ENCODE measurements at places on chromosomes 3 and 15.

DNA sequence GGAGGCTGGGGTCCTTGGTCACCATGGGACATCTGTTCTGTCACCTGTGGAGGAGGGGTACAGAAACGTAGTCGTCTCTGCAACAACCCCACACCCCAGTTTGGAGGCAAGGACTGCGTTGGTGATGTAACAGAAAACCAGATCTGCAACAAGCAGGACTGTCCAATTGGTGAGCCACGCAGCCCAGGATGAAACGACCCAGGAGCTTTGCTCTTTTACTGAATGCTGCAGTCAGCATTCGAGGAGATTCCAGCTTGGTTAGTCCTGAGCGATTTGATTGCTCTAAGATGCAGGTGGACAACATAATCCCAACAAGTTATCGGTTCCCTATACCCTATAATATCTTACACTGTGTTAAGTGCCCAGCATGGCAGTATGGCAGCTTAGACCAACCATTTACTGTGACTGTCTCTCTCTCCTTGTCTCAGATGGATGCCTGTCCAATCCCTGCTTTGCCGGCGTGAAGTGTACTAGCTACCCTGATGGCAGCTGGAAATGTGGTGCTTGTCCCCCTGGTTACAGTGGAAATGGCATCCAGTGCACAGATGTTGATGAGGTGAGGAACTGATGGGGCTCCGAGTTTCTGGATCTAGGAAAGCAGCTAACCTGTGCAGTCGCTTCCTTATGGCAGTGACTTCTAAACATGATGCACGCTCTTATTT lies 7.8 kb downstream of the THBS1 start:
- no peak for DNase-seq

- no peak for DNase-seq
These were observed 28.6 kb upstream of the TGFBR2 start for GRCh38 chr3:30577788-30578187.

DNA sequence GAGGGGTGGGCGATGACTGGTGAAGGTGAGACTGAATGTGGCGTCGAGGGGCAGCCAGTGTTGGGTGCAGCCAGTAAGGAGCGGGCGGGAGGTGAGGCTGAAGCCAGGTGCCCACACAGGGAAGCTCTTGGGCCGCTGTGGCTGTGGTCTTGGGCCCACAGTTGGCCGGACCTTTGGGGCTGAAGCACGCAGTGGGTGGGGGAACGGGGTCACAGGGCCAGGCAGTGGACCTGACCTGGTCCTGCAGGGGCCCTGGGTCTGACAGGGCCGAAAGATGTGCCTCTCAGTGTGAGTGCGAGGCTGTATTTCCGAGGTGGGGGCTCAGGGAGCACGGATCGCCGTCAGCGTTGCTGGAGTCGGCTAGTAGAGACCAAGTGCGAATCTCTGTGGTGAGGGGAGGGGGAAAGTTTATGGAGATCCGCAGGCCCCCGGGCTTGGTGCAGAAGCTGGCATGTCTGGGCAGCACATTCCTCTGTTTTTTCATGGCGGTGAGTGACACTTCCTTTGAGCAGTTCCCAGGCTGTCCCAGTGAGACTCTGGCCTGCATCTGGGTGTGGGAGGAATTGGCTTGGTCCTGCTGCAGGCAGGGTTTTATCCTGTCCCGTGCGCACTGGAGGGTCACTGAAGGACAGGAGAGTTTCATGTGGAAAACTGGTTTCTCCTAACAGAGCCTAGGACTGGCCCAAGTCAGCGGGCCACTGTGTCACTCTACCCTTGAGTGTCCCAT lies 100.8 kb downstream of the TMEM266 start:
- DNase-seq: no peak

DNA sequence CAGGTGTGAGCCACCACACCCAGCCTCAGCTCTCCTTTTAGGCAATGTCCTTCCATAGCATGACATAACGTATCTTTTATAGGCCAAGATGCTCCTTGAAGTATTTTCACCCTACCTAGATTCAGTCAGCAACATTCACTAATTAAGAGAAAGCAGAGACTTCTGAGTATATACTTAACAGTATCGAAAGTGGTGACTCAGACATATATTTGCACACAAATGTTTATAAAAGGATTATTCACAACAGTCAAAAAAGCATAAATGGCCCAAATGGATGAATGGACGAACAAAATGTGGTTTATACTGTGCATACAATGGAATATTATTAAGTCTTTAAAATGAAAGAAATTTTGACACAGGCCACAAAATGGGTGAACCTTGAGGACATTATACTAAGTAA lies 108.6 kb downstream of the ZNF385D start:
- DNase-seq: no peak

- DNase-seq: no peak
These were observed 228.2 kb upstream of the TPRG1 start for GRCh38 chr3:188943591-188943990.

DNA sequence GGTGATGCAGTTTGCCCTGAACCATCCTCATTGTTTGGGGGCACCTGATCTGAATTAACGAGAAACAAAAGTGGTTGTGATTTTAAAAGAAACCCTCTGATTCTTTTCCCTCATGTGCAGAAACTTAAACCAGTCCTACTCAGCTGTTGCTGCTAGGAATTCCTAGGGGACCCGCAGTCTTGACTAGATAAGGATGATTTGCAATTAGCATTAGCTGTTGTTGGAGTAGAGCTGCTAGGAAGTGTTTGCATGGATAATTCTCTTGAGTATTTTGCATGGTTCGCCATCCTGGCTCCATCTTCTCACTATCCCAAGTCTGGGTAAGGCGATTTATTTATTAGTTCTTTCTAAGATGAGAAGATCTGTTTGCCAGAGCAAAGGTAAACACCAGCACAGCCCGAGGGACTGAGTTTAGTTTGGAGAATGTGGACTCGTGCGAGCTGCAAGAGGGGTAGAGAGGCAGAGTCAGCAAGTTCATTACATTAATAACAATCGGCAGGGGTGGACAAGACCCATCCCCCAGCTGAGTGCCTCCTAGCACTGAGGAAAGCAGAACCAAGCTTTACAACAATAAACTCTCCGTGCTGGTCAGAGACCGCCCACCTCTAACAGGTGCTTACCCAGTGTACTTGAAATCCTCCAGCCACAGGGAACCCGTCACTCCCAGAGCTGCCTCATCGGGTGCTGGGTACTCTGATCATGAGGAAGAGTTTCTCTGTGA lies 4.1 kb downstream of the FGD5 start:
- no peak for DNase-seq

DNA sequence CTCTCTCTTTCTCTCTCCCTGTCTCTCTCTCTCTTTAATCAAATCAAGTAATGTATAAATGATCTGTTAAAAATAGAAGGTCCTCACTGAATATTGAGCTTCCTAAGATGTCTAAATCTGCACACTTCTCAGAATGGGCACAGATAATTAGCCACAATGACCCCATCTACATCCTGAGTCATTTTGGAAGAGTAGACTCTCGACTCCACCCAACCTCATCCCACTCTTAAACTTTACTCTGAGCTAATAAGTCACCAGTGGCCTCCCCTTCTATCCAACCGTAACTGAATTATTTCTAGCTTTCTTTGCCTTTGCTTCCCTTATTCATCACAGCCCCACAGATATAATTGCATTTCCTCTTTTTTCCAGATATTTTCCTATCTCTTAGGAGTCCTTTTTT lies 326.5 kb upstream of the ZNF717 start:
- DNase-seq: no peak

DNA sequence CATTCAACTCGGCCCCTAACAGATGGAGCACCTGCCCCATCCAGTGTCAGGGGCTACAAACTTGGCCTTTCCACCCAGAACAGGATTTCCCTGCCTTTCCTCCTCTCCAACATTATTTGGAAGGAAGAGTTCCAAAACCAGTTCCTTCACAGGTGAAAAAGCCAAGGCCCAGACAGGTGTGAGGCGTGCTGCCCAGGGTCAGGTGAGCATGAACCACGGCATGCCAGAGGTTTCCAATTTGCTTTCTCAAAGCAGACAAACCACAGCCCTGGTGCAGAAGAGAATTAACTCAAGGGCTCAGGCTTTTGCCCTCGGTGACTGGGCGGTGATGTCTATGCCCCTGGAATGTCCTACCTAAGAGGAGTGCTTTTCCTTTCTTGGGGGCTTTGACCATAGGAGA lies 43.2 kb downstream of the LDHAL6B start:
- no peak for DNase-seq

GRCh38 chr3:106508331-106508893 lies 639.6 kb upstream of the CBLB start:
- no peak for DNase-seq

- DNase-seq: no peak
These were observed 3.7 kb upstream of the SOX2 start for GRCh38 chr3:181707980-181708379.

DNA sequence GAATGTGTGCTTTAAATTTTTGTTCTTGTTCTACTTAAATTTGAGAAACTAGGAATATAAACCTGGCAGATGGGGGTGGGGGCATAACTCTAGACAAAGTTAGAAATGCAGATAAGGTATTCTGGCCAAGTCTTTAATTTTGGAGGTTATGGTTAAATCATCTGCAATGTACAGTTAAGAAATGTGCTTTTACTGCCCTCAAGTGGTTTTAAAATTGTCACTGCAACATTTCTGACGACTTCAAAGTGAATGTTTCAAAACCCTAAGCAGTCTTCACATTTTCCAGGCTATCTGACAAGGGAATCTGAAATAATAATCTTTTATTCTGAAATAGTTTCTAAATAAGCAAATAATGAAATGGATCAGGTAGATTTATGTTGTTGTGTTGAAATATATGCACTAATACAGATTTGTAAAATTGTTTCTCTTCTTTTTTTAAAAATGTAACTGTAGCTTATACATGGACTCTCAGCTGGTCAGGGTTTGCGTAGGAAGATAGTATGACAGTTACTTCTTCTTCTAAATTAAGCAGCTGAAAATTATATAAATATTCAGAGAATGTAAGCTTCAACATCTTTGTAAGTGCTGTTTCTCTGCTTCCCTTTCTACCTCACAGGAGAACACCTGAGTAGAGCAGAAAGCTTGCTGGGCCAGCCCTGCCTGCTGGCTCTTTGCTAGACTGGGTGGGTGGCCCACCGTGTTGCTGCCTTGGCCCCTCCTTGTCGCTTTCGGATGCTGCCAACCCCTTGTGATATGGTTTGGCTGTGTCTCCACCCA lies 45.0 kb downstream of the SUCNR1 start:
- peak; percentile 42 for DNase-seq

GRCh38 chr3:12884186-12884680 lies 42.9 kb upstream of the RPL32 start:
- no peak for DNase-seq

DNA sequence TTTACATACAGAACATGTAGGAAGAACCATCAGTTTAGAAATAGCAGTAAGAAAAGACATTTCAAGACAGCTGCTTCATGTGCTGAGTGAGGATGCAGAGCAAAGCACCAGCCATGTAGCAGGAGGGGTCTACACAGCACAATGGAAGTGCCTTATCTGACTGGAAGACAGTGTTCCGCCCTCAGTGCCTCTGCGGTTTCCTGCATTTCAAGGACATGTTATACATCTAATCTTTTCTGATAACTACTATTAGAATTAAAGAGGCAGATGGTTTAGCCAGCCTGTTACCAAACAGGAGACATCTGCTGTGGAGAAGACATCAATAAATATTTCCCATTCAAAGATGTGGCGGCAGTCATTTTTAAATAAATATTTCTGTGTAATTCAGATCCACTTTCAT lies 10.6 kb downstream of the LSG1 start:
- DNase-seq: peak; percentile 90

DNA sequence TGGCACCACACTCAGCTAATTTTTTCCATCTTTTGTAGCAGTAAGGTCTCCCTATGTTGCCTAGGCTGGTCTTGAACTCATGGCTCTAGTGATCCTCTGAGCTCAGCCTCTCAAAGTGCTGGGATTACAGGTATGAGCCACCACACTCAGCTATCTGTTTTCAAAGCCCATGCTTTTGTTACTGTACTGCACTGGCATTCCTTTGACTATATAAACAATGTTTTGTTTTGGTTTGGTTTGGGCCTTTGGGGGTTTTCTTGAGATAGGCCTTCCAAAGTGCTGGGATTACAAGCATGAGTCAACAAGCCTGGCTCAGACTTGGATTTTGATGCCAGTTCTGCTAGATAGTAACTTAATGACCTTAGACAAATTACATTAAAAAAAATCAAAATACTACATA lies 89.7 kb upstream of the GK5 start:
- no peak for DNase-seq

GRCh38 chr15:39434163-39434562 lies 146.7 kb upstream of the THBS1 start:
- DNase-seq: no peak
